ENCODE measurements at places on chromosomes 1 and 21.
A peak's percentile ranks its signal among the peaks of the same experiment; 100 is the strongest.

- DNase-seq = no peak
These were observed 24.8 kb upstream of the AVPR1B start for GRCh38 chr1:206142011-206142410.

DNA sequence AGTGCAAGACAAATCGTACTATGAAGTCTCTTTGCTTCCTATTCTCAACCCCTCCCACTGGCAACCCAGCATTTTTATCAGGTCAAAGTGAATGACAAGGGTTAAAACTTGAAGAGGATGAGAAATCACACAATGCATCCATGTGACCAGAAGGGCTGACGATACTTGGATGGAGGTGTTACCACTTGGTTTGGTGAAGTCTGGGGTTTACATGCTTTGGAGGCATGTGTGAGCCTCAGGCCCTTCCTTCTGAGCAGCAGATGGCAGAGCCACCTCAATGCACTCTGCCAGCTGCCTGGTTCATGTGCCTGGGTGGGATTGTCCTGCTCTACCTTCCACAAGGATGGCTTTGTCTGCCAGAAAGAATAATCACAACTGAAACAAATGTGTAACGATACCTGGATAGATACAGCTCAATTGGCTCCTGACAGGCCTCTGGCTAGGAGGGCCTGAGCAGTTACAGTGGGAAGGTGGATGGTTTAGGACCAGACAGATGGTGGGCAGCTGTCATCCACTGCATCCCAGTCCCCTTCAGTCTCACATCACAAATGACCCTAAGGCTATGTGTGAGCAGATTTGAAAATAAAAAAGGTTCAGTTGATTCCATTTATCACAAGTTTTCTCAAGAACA, 51.5 kb upstream of the CNIH3 start:
- no peak for DNase-seq

DNA sequence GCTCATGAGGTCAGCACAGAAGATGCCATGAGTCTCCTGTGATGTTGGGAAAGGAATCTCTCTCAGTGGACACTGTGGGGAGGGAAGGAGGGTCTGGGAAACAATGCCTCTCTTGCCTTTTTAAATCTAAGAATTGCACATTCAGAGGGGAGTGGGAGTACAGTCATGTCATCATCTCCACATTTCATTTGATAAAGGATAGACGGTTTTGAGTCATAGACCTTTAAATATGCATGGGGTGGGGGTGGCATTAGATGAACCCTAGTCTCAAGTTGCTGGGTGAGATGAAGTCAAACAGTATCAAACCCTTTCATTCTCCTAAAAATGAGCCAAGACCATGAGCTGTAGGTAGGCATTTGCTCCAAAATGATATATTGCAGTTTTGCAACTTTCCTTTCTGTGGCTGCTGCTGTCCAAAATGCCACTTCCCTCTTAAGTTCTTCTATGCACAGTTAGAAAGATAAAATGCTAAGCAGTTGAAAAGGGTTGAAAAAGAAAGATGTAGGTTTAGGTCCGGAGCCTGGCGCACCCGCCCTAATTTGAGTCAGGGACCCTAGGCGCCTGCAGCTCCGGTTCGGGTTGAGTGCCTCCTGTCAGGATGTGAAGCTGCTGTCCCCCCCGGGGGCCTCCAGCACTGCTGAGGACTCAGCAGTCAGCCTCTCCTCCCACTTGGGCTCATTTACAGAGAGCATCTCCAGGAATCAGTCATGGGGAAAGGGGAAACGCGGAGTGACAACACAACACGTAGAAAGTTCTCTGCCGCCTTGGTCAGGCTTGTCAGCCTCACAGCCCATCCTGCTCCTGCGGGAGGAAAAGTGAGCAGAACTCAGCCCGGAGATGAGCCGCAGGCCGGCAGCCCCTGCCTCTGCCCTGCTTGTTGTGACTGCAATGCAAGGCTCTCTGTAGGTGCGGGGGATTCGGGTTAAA, 479.3 kb upstream of the RUNX1 start:
- DNase-seq = no peak

DNA sequence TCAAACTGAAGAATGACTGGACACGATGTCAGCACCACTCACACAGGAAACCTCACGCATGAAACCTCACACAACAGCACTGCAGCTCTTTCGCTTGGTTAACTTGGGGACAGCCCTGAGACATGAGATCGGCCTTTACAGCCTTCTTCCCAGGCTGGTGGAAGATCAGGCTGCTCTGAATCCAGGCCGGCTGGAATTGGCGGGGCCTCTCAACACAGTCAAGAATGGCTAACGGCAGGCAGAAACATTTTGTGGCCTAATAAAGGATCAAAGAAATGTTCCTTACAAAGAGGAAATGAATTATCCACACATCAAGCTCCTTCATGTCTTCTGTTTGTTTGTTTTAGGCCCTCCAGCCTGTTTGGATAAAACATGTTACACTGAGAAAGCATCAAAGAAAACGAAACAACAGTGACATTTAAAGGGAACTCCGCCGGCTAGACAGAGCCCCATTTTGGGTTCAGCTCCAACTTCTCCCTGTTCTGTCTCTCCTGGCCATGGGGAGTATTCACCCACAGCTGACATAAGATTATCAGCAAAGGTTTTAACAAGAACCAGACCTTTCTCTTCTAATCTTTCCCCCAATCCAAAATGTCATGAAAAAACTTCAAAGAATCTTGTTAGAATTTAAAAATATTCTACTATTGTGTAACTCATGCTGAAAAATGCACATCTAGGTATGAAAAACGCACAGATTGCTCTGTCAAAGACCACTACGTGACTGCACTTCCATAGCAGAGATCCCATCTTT, 131.2 kb downstream of the SLC45A1 start:
- DNase-seq = no peak

GRCh38 chr1:87236585-87236984, 92.1 kb upstream of the LMO4 start:
- DNase-seq = no peak

DNA sequence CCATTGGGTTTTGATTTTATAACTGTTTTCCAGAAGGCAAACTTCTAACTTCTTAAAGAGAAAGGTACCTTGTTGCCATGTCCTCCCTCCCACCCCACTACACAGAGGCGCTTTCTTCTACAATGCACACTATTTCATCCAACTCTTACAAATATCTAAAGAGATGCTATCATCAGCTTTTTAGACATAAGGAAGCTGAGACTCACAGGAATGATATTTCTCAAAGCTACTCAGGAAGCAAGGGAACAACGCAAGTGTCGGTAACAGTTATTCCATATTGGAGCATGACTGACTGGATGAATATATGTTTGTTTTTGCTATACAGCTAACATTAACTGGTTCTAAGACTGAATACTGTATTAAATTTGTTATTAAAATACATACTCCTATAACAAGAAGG, 318.0 kb downstream of the SMYD3 start:
- DNase-seq = no peak

DNA sequence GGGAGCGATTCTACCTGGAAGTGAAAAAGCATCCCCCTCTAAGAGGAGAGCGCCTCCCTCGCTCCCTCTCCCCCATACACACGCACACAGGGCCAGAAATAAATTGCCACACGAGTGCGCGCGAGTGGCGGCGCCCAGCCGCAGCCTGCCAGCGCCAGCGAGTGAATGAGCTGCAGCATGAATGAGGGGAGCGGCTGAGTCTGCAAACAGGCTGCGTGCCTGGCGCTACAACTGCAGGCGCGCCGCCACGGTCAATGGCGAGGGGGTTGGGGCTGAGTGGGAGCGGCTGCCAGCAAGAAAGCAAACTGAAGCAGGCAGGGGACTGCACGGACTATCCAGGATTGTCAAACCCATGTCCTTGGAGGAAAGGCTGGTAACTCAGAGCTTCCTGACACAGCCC, 2.2 kb downstream of the CAMK1G start:
- DNase-seq = no peak

DNA sequence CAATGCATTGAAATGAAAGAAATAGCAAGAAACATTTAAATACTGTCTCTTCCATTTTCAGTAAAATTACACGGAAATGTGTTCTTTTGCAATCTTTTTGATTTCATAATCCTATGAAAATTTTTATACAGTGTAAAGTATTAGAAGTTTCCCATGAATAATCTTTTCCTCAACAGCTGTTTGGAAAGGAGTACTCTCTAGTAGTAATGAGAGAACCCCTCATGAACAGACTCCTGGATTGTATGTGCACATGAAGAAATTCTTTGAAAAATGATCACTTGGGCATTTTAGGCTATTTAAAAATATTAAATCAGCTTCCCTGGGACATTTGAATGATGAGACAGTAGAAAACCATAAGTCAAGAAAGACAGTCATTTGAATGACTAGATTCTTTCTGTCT, 64.4 kb downstream of the LHX9 start:
- DNase-seq = no peak

DNA sequence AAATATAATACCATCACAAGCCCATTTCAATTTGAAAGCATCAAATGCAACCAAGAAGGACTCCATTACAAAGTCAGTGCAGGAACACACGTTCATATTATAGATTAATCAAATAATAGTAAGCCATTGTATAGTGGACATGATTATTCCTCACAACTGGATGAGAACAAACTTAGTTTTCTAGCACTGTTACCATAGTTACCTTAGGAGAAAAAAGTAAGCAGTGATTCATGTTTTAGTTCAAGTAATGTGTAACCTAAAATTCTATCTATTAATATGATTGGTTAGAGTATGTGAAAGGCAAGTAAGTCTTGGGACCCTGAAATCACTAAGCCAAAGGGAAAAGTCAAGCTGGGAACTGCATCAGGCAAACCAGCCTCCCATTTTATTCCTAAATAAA, 15.2 kb downstream of the SSX2IP start:
- DNase-seq = no peak

DNA sequence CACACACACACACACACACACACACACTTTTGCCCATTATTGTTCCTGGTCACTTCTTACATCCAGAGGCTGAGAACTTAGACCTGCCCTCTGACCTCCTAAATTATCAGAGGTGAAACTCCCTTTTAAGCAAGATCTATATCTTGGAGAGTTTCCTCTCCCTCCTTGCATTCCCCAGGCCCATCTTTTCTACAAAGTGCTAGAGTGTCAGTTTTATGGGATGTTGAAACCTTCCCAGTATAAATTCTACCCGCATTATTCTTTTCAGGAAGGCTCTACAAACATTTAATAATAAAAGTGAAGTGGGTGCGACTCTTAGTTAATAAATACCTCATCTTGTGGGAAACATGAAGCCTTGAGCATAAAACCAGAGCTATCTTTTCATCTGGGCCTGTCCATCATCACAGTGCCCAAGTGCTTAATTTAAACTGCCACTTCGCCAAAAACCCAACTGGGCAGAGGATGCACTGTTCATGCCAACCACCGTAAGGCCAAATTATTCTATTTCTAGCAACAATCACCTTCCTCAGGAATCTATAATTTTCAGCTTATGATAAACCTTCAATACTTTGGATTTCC, 458.2 kb upstream of the RUNX1 start:
- DNase-seq = no peak

GRCh38 chr1:23916209-23917131, 3.3 kb upstream of the CNR2 start:
- DNase-seq = peak; percentile 14

- DNase-seq = no peak
These were observed 10.6 kb downstream of the MROH7 start for GRCh38 chr1:54652168-54652567.

GRCh38 chr1:202516434-202516877, 168.0 kb downstream of the PPP1R12B start:
- no peak for DNase-seq

DNA sequence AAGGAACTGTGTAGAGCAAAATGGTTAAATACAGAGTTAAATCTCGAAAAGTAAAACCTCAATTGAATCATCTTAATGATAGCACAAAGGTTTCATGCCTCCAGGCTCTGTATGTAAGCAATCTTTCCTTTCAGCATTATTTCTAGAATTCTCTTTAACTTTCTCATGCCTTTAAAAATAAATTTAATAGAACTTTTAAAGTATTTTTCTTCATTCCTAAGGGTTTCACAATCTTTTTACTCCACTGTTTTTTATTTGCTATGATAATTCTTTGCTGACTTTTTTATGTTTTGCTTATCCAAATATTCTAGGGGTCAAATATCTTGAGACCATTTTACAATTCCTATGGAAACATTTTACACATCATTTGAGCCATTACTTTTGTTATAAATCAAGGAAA, 288.0 kb downstream of the BACH1 start:
- no peak for DNase-seq

GRCh38 chr21:36699546-36700294, 805 bp downstream of the SIM2 start:
- DNase-seq = no peak

DNA sequence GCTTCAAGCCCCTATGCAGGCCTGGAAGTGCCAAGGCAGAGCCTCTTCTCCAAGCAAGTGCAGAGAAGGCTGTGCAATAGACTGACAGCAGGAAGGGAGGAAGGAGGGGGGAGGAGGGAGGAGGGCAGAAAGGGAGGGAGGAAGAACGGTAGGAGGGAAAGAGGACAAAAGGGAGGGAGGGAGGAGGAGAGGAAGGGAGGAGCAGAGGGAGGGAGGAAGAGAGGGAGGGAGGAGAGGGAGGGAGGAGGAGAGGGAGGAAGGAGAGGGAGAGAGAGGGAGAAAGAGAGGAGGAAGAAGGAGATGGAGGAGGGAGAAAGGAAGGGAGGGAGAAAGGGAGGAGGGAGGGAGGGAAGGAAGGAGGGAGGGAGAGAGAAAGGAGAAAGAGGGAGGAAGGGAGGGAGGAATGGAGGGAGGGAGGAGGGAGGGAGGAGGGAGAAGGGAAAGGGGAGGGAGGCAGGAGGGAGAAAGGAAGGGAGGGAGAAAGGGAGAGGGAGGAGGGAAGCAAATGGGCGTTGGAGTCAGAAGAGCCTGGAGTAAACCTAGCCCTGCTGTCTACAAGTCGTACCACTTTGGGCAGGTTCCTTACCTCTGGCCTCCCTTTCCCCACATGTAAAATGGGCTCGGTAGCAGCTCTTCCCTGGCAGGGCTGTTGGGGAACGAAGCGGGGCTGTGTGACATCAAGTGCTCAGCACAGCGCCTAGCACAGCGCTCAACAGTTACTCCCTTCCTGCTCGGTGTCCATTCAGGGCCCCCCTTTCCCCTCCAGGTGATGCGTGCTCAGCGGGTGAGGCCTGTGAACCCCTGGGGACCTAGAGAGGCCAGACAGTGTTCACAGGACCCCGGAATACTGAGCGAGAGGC, 244.6 kb downstream of the NPHP4 start:
- DNase-seq = no peak

DNA sequence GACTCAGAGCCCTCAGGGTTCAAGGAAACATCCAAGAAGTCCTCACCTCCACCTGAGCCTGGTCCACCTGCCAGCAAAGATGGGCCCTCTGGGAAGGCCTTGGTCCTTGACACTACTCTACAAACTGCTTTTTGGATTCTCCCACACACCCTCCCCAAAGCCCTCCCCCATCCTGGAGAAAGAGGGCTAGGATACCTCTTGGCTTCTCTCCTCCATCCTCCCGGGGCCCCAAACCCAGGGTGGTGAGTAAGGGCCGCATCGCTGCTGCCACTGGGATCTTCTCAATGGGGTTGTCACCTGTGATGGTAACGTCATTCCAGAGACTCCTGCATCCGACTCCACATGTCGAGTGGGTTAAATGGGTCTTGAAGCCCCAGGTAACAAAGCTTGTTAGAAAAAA, 26.6 kb downstream of the MATN1 start:
- no peak for DNase-seq

GRCh38 chr1:185426848-185427247, 109.8 kb upstream of the IVNS1ABP start:
- DNase-seq = no peak
